ENCODE measurements at places on chromosomes 3 and 15. TPM values are rescaled to one million over a fixed set of nuclear protein-coding genes. Genes with fewer than 3 reads are reported as not detected.

Gene NMNAT3
- total RNA-seq = 9.3 TPM

Gene SLC7A14
- not detected for total RNA-seq

Gene FBXL22
- total RNA-seq = not detected

Gene UBE2E1
- total RNA-seq = 115 TPM

Gene MORC1
- total RNA-seq = not detected

Gene NR2E3
- not detected for total RNA-seq

Gene TTC23
- 19.6 TPM for total RNA-seq

Gene NR1I2
- total RNA-seq = 0.66 TPM

Gene AP3B2
- total RNA-seq = 0.82 TPM

Gene KBTBD13
- total RNA-seq = not detected

Gene HTR3E
- not detected for total RNA-seq

Gene TLR9
- not detected for total RNA-seq

Gene IL17RB
- 1.4 TPM for total RNA-seq

Gene ACP3
- 1.1 TPM for total RNA-seq

Gene TMEM212
- not detected for total RNA-seq

Gene SLC27A2
- 2.4 TPM for total RNA-seq

Gene KLHL6
- total RNA-seq = 2.9 TPM

Gene KCNAB1
- 14.2 TPM for total RNA-seq

Gene STARD9
- 37.9 TPM for total RNA-seq
